ENCODE measurements at places on chromosomes 12 and 14.

- no peak for DNase-seq
Observed at GRCh38 chr12:112386726-112387125, 4.5 kb upstream of the HECTD4 start.

- no peak for DNase-seq
Observed at GRCh38 chr12:113766879-113767878, 198.9 kb downstream of the RBM19 start.

- DNase-seq: no peak
Observed at GRCh38 chr12:124764870-124765580, 98.6 kb downstream of the SCARB1 start.

GRCh38 chr12:68119250-68119649 lies 40.3 kb downstream of the IFNG start:
- no peak for DNase-seq

GRCh38 chr12:34389378-34390170 lies 367.3 kb downstream of the ALG10 start:
- no peak for DNase-seq

DNA sequence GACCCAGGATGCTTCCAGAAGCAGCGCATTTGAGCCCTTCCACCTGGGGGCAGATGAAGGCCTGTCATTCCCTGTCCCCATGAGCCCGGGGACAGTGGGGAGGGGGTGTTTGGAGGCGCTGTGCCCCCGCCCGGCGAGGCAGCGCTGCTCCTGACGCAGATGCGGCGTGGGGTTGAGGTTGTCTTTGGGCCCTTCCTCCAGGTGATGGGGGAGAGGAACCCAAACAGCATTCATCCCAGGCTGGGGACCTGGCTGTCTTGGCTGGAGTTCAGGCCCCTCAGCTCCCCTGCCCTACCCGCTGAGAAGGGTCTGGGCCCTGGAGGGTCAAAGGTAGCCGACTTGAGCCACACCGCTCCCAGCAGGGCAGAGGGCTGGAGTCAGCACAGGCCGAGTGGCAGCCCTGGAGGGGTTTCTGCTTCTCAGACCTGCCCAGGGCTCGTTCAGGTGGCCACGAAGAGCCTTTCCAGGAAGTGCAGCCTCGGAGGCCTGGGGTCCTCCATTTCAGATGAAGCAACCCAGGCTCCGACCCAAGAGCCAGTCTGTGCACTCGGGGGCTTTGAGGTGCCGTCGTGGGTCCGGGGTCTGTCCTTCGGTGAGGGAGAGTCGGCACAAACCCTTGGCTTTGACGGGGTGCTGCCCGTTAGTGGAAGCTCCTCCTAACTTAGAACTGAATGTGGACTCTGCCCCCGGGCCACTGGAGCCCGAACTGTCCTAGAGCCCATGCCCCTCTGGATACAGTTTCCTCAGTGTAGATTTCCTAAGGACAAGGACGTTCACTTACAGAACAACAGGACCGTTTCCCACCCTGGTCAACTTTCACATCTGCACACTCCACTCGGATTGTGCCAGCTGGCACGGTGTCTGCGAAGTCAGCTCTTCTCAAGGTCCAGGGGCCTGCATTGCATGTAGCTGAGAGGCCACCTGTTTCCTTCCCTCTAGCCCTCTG lies 16.1 kb downstream of the ACADS start:
- no peak for DNase-seq

Measured in activated T-helper 9 cell treated with anti-CD3 and anti-CD28 coated beads, Interleukin-2, amount 50 U/mL, for 16 hours (primary cell).